ENCODE measurements at places on chromosomes 12 and 14.

DNA sequence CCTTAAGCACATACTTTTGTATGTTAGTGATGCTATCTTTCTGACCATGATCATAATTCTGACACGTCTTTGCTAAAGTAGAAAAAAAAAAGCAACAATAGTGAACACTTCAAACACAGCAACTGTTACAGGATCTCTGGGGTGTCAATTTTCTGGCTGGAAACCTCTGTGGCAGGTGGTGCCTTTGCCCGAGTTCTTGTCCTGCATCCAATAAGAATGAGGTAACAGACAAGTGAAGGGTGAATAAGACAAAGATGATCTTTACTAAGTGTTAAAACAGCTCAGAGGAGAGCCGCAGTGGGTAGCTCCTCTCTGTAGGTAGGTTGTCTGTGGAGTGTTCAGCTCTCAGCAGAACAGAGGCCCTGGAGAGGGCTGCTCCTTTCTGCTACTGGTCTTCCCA, 20.9 kb upstream of the PLBD1 start:
- no peak for DNase-seq

DNA sequence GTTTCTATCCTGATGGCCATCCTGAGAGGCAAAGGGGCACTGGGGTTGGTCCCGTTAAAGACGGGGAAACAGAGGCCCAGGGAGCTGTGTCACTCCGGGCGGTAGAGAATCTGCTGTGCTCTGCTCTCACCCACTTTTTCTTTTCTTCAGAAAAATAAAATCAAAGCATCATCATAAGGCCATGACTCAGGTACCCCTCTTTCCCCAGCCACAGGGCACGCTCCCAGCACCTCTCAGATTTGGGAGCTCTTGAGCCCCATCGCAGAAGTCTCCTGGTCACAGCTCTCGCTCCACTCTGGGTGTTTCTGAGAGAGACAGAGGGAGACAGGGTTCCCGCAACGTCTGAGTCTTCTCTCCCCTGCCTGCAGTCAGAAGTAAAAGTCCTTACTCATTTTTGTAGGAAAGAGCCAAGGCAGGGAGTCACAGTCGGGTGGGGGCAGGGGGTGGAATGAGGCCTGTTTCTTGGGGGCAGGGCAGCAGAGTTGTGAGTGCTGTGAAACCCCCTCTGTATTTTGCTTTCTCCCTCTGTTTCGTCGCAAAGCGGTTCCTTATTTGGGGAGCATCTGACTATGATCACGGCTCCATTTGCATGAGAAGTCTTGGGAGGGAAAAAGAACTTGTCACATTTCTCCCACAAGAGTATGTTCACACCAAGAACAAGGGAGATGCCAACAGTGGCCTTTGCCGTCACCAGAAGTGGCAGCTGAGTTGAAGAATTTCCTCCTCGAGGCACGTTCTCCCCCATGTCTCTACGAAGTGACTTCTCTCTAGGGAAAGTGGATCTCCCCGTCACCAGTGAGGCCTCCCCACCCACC, 139.0 kb downstream of the BCL11B start:
- peak; percentile 38 for DNase-seq

GRCh38 chr12:121798787-121799155, 5.0 kb upstream of the SETD1B start:
- DNase-seq: no peak

- DNase-seq: no peak
These were observed 12.1 kb upstream of the SRP54 start for GRCh38 chr14:34970665-34971064.

DNA sequence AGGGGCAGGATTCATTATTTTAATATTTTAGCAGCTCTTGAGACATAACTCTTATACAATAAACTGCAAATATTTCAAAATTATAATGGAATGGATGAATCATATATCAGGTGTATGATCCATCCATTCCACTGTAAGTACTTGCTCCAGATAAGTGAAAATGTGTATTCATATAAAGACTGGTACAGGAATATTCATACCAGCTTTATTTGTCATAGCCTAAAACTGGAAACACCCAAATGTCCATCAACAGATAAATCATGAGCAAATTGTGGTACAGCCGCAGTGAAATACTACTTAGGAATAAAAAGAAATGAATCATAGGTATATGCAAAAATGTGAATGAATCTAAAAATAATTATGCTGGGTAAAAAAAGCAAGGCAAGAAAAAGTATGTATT, 263.6 kb upstream of the SYT10 start:
- no peak for DNase-seq

- DNase-seq: no peak
These were observed 198.6 kb downstream of the CCDC91 start for GRCh38 chr12:28388879-28389278.

DNA sequence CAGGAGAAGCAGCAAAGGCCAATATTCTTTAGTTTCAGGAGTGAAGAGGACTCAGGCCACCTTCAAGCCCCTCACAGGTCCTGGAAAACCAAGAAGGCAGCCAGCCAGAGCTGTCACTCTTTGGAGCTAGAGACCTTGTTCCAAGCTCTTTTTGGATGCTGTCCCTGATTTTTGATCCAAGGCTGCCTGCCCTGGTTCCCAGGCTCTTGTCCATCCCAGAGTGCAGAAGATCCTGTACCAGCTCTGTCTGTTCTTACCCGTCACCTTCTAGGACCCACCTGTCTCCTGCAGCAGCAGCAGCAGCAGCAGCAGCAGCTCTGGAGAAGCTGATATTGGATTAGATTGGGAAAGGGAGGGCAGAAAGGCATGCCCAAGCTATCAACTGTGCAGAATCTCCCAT, 157.1 kb upstream of the NEDD1 start:
- no peak for DNase-seq

GRCh38 chr14:52951681-52952554, 1.1 kb upstream of the FERMT2 start:
- no peak for DNase-seq

DNA sequence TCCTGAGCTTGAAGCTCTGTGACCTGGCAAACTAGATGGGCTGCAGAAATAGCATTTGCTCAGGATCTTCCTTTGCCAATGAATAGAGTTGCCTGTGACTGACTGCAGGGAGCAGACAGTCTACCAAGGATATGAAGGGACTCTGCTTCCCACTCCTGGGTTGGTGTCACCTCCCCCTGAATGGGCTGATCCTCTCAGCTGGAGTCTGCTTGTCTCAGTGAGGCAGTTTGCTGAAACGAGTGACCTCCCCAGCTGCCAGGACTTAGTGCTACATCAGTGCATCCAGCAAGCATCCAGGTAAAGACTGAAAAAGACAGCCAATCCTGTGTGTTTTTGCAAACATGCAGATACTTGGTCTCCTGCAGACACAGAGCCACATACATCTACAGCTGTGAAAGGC, 28.5 kb downstream of the PAH start:
- DNase-seq: no peak

- DNase-seq: no peak
These were observed 200.0 kb downstream of the ADAMTS20 start for GRCh38 chr12:43352001-43352400.

DNA sequence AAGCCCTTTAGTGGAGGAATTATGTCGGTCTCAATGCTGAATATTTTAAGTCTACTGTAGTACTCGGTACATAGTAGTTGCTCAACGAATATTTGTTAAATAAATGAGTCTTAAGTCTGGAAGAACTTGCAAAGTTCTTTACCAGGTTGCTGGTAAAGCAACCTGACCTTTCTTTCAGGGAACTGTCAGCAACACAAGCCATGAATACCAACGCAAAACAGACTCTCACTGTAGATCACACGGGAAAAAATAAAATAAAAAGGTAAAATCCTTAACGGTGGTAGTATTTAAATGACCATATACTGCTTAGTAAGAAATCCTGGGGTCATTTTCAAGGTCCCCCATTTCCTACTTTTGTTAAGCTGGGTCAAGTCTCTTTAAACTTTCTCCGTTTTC, 447 bp upstream of the NUBPL start:
- DNase-seq: no peak

Data from stimulated activated effector memory CD8-positive, alpha-beta T cell treated with anti-CD3 and anti-CD28 coated beads, Interleukin-12 subunit alpha, Interleukin-12 subunit beta, amount 100 ng/mL, for 72 hours (primary cell).